ENCODE measurements at places on chromosomes 7 and 10. TPM values are rescaled to one million over a fixed set of nuclear protein-coding genes. Genes with fewer than 3 reads are reported as not detected.

Gene SORCS1
- total RNA-seq: not detected

Gene SMC3
- 15.2 TPM for total RNA-seq

Gene FAM237B
- not detected for total RNA-seq

Gene GNGT1
- not detected for total RNA-seq

Gene CLDN12
- total RNA-seq: 46.4 TPM

Gene GRM3
- not detected for total RNA-seq

Gene TSPAN15
- not detected for total RNA-seq

Gene TUBAL3
- total RNA-seq: not detected

Gene SLC16A9
- total RNA-seq: 0.18 TPM

Gene ZSCAN25
- total RNA-seq: 9.2 TPM

Gene FZD8
- 3.6 TPM for total RNA-seq

Gene FAM25C
- not detected for total RNA-seq

Gene TUBB8
- total RNA-seq: not detected

Gene NEUROG3
- not detected for total RNA-seq

Gene NEURL1
- 0.28 TPM for total RNA-seq

Gene GNAT3
- not detected for total RNA-seq

Gene MEOX2
- total RNA-seq: under 0.01 TPM

Gene ZNF92
- 14.4 TPM for total RNA-seq

Gene RSPH10B2
- not detected for total RNA-seq

Gene ZNF22
- total RNA-seq: 12.4 TPM

Gene CCDC7
- total RNA-seq: 4.3 TPM

Gene ADGRA1
- total RNA-seq: not detected

Gene WNT16
- 1.7 TPM for total RNA-seq

Gene SUGCT
- total RNA-seq: 7.5 TPM

Gene SPAG6
- total RNA-seq: not detected

Gene FAM131B
- total RNA-seq: 3.4 TPM

Gene NRP1
- 191 TPM for total RNA-seq

Gene CARD11
- total RNA-seq: 0.18 TPM

Gene KLF14
- total RNA-seq: not detected

Gene CCL24
- total RNA-seq: not detected

Gene MKLN1
- total RNA-seq: 65.8 TPM

Gene PAX4
- total RNA-seq: not detected

Gene LRRN3
- 15.2 TPM for total RNA-seq

Gene GRID1
- not detected for total RNA-seq

Gene LUC7L2
- total RNA-seq: 14.9 TPM

Gene ZDHHC4
- total RNA-seq: 40.0 TPM

Gene A1CF
- total RNA-seq: not detected

Gene NKX2-3
- total RNA-seq: not detected

Gene VGF
- total RNA-seq: 0.18 TPM

Gene LFNG
- 1.4 TPM for total RNA-seq

Gene OR13A1
- not detected for total RNA-seq

Gene OR2A25
- not detected for total RNA-seq

Gene SERPINE1
- total RNA-seq: 1,441 TPM

Gene CH25H
- total RNA-seq: not detected

Gene SHLD2
- 19.9 TPM for total RNA-seq

Gene DPYSL4
- 7.2 TPM for total RNA-seq

Gene CALCR
- not detected for total RNA-seq

Gene ABCC2
- 0.36 TPM for total RNA-seq

Gene ANKRD2
- total RNA-seq: 0.36 TPM

Gene TNS3
- total RNA-seq: 64.3 TPM

Gene NUDT13
- 1.1 TPM for total RNA-seq

Gene PLCE1
- 4.5 TPM for total RNA-seq

Gene FANK1
- total RNA-seq: 1.9 TPM

Gene PKD1L1
- total RNA-seq: under 0.01 TPM

Gene ARHGAP21
- 94.3 TPM for total RNA-seq

Gene MMD2
- total RNA-seq: not detected

Gene INMT
- total RNA-seq: 1.7 TPM

Gene CPN1
- not detected for total RNA-seq

Data from IMR-90 (cell line).